Neural cell (in vitro differentiated cells): ENCODE measurements at places on chromosomes 5 and 9. TPM values are rescaled to one million over a fixed set of nuclear protein-coding genes. Genes with fewer than 3 reads are reported as not detected.

Gene ADCY2
- polyA plus RNA-seq = 1.9 and 10.7 TPM in 2 replicates

Gene SPAAR
- 0.35 TPM in 1 of 2 replicates, not detected in the other for polyA plus RNA-seq

Gene TSLP
- not detected in 2 replicates for polyA plus RNA-seq

Gene TJP2
- polyA plus RNA-seq = 1.2 and 3.1 TPM in 2 replicates

Gene CCDC152
- polyA plus RNA-seq = 0.87 and 1.5 TPM in 2 replicates

Gene IFNE
- polyA plus RNA-seq = not detected in 2 replicates

Gene GMCL2
- polyA plus RNA-seq = not detected in 2 replicates

Gene HMHB1
- polyA plus RNA-seq = not detected in 2 replicates

Gene ZNF608
- polyA plus RNA-seq = 32.4 and 39.3 TPM in 2 replicates

Gene SELENOP
- 1.9 and 5.0 TPM in 2 replicates for polyA plus RNA-seq

Gene DPH7
- polyA plus RNA-seq = 145 and 195 TPM in 2 replicates

Gene KCNV2
- polyA plus RNA-seq = not detected in 2 replicates

Gene GABBR2
- 7.1 and 8.7 TPM in 2 replicates for polyA plus RNA-seq

Gene TAS2R1
- 0.41 TPM in 1 of 2 replicates, not detected in the other for polyA plus RNA-seq

Gene MAP3K1
- polyA plus RNA-seq = 22.8 and 26.4 TPM in 2 replicates

Gene IFNW1
- polyA plus RNA-seq = not detected in 2 replicates

Gene ARHGEF39
- polyA plus RNA-seq = 0.51 TPM in 1 of 2 replicates, not detected in the other

Gene ZNF462
- polyA plus RNA-seq = 9.1 and 15.8 TPM in 2 replicates

Gene RETREG1
- 20.4 and 25.4 TPM in 2 replicates for polyA plus RNA-seq

Gene PIP5KL1
- 3.4 and 5.2 TPM in 2 replicates for polyA plus RNA-seq

Gene DRD1
- 0.33 and 0.72 TPM in 2 replicates for polyA plus RNA-seq

Gene PCDHA9
- 0.56 and 0.88 TPM in 2 replicates for polyA plus RNA-seq

Gene NUTM2F
- 0.68 and 1.5 TPM in 2 replicates for polyA plus RNA-seq

Gene SLC9A3
- polyA plus RNA-seq = 3.0 and 4.0 TPM in 2 replicates

Gene SLC2A6
- 11.5 and 17.9 TPM in 2 replicates for polyA plus RNA-seq

Gene NEUROG1
- not detected in 2 replicates for polyA plus RNA-seq

Gene C9
- polyA plus RNA-seq = not detected in 2 replicates

Gene NFIL3
- 27.9 and 31.6 TPM in 2 replicates for polyA plus RNA-seq

Gene PCDHGA3
- 0.10 and 0.26 TPM in 2 replicates for polyA plus RNA-seq
